NCI-H526 treated with DMSO at 0.1 percent for 48 hours (cell line): ENCODE measurements at places on chromosomes 1 and 21.
A peak's percentile ranks its signal among the peaks of the same experiment; 100 is the strongest.

DNA sequence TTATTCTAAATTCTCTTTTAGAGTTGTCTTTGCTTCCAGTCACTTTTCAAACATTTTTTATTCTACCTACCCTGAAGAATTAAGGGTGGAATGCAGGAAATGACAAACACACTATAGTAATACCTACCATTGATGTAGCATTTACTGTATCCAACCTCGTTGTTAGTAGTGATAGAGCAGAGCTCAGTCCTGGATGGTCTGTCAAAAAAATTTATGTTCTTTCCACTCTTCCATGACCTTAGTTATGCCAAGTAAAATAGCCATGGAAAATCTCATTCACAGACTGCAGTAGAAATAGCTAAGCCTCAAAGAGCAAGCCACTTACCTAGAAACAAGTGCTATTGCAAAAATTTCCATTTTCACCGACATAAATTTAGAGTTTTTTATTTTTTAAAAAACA lies 74.6 kb downstream of the CRB1 start:
- no peak for DNase-seq

- peak; percentile 65 for DNase-seq
Measured at GRCh38 chr1:55212349-55213150, 2.6 kb downstream of the USP24 start.

DNA sequence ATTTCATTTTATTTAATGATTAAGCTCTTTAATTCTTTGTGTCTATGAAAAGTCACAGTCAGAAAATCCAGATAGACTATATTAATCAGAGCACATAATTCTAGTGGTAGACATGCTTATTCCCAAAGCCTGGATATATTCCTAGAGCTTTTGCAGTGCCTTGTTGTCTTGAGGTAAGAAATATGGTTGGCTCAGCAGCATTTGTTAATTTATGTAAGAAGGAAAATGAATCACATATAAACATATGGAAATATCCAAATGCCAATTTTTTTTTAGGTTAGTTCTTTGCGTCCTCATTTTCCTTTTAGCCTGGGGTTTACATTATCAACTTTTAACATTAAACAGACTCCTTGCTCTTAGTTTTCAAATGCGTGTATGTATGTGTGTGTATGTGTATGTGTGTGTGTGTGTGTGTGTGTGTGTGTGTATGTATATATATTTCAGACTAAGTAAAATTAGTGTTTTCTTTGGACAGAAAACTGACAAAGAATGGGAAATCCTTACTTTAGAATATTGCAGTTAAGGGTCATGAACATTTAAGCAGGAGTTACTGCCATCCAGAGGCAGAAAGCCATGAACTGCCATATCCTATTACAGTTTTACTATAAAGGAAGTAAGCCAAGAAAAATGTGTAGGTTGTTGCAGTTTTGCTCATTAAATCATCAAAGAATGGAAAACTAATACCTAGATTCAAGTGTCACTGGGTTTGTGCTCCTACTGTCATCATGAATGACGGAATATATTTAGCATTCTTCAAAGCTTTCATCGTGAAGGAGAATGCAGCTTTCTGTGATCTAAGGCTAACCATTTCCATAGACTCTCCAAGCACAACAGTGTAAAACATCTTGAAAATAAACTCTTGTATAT lies 477.1 kb upstream of the NR5A2 start:
- DNase-seq, result no peak

- no peak for DNase-seq
Measured at GRCh38 chr1:109996476-109996875, 11.9 kb downstream of the AHCYL1 start.

DNA sequence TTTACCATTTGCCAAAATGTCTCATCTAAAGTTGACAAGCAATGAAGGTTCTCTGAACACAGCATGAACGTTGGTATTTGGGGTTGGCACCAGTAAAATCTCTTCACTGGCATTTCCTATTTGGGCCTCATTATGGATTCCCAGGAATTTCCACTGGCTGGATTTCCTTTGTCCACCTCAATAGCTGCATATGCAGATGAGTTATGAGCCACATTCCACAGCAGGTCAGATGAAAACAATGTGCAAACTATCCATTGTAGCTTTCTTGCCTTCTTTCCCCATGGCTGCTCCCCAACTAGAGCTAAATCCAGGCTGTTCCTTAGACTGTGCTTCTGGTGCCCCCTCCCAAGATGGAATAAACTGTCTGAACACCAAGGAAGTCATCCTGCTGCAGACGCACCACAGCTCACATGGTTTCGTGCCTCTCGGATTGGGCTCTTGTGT lies 168.1 kb upstream of the FGGY start:
- no peak for DNase-seq
